SHP77 treated with DMSO at 0.1 percent for 48 hours (cell line): ENCODE measurements at places on chromosomes 16 and 17.

DNA sequence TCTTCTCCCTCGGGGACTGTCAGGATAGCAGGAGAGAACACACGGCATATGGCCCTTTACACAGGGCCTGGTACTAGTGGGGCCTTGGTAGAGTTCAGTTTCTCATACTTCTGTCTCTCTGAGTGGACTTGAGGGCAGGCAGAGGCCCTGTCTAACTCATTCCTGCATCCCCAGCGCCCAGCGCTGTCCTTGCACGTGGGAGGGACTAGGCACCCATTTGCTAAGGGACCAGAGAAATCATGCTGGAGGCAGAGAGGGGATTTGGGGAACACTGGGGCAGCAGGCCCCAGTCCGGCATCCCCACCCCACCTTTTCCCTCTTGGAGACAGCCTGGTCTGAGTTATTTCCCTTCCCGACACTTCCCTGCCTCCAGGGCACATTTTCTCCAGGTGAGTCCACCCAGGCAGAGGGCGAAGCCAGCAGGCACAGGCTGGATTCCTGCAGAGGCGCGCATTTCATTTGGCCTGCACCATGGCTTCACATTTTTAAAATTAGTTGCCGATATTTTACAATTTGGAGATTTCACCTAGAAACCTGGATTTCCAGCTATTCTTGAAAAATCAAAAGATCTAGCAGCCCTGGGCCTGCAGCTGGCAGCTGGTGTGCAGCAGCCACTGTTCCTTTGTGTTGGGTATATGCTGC lies 9.7 kb upstream of the NKD1 start:
- DNase-seq: no peak

DNA sequence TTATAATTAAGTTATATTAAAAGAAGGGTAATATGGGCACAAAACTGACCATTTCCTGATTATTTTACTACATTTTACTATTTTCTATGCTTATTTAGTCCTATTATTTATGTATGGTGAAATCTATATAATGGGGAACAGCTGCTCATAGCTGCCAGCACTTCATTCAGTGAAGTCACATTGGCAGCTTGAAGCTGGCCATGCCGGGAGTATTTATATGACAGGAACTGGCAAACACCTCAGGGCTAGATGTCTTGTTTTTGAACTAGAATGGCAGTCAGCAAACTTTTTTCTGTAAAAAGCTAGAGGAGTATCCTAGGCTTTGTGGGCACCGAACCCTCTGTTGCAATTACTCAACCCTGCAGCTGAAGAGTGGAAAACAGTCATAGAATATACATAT lies 104.1 kb downstream of the CDH13 start:
- no peak for DNase-seq

GRCh38 chr17:12691173-12691572 lies 25.5 kb downstream of the MYOCD start:
- no peak for DNase-seq

- DNase-seq: no peak
Observed at GRCh38 chr17:73470316-73470826, 158.6 kb upstream of the CDC42EP4 start.

- no peak for DNase-seq
Observed at GRCh38 chr16:89334461-89334860, 117.0 kb downstream of the ZNF778 start.

GRCh38 chr17:65707780-65708179 lies 146.3 kb upstream of the AXIN2 start:
- no peak for DNase-seq

DNA sequence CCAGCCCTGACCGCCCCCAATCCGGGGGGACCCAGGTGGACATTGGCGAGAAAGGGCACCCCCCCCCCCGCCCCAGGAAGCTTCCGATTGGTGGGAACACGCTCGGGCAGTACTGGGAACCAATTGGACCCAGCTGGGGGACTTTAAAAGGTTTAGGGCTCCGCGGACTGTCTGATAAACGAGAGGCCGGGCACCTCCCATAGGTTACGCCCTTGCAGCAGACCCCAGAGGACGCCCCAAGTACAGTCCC lies 245 bp downstream of the TMEM256 start:
- DNase-seq: peak; percentile 70

- DNase-seq: no peak
Observed at GRCh38 chr16:79587897-79588296, 12.6 kb downstream of the MAF start.

DNA sequence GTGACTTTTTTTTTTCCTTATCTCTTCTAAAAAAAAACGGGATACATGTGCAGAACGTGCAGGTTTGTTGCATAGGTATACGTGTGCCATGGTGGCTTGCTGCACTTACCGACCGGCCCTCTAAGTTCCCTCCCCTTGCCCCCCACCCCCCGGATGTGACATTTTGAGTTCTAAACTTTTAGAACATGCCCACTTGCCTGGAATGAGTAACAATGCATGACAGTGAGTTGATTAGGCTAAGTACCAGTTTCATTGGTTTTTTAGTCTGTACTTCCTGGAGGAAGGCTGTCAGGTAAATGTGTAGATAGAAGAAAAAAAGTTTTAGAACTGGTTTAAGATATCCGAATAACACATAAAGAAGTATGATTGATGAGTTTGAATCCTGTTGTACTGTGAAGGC lies 4.0 kb downstream of the BPTF start:
- DNase-seq: no peak

DNA sequence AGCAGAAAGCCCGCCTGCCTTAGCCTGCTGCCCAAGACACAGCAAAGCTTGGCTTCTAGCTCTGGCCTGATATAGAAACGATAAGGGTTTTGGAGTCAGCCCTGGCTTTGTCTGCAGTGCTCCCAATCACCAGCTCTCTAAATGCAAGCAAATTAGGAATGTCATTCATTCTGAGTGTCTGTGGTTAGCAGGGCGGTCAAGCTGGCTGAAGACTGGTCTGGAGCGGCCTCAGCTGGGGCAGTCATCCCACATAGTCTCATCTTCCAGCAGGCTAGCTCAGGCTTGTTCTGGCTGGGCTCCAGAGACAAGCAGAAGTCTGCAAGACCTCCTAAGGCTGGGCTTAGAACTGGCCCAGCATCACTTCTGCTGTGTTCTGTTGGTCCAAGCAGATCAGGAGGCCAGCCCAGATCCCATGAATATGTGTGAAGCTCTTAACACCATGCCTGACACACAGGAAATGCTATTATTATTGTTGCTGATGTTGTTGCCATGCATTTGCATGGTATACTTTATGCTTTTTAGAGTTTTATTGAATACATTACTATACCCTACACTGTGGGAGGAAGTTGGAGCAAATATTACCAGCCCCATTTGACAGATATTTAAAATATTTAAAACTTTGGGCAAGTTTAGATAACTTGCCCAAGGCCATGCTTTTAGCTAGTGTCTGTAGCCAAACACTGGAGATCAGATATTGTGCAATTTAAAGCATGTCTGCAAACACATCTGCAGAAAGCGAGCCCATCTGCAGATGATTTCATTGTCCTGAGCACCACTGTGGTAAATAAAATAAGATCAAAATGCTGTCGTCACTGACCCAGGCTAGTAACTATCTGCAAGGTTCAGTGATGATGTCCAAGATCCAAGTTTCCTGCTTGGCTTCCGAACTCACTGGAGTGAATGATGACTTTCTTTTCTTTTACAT lies 24.8 kb downstream of the TMC7 start:
- DNase-seq: no peak

DNA sequence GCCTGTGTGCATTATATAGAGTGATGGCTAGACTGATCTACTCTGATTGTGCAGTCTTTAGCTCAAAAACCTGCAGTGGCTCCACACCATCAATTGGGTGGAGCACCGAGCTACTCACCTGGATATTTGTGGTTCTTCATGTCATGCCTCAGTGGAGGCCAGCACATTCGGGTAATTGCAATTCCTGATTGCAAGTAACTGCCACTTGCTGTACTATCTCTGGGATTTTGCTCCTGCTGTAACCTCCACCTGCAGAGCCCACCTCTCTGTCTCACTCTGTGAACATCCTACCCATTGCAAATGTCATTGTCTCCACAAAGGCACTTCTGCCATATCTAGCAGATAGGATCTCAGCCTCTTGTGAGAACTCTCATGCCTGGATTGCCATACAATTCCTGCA lies 1.7 kb upstream of the CCL1 start:
- no peak for DNase-seq

- DNase-seq: no peak
Observed at GRCh38 chr16:82753821-82754220, 127.1 kb downstream of the CDH13 start.

DNA sequence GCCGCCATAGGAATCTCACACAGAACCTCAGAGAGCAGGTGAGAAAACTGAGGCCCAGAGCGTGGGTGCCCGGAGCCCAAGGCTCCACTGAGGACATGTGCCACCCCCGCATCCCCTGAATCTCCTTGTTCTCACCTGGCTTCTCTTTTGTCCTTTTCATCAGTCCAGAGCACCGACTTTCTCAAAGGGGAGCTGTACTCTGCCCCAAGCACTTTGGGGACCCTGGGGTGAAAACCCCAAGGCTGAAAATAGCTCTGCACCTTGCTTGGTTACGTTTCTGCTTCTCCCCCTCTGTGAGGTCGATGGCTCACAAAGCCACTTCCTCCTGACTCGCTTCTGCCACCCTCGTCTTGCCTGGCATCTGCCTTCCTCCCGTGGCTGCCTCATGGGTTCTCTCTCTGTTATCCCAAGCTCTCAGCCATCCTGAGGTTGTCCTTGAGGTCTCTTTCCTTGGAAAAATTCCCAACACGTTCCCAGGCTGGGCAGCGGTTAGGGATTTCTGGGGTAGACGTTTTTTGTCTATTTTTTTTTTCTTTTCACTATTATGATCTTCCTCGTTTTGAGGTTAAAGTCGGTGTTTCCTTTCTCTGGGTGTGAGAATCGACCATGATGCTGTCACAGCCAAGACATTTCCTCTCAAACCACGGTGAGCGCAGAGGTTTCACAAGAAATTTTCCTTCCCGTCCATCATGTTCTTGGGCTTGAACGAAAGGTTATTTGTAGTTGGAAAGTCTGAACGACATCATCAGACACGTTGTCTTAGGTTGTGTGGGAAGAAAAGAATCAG lies 37.2 kb downstream of the IRF8 start:
- no peak for DNase-seq

DNA sequence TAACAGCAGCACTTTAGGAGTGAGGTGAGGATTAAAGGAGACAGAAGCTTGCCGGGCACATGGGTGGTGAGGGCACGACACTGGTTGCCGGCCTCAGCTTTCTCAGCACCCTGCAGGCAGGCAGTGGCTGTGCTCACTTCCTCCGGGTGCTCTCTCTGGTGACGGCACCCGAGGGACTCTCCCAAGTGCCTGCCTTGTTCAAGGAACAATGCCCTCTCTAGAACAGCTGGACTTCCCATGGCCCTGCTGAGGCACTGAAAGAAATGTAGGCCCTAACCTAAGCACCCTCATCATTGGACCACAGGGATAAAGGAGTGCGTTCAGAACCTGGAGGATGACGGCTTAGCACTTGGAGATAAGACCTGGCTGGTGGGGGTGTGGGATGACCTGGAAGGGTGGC lies 72.7 kb downstream of the N4BP1 start:
- DNase-seq: no peak

DNA sequence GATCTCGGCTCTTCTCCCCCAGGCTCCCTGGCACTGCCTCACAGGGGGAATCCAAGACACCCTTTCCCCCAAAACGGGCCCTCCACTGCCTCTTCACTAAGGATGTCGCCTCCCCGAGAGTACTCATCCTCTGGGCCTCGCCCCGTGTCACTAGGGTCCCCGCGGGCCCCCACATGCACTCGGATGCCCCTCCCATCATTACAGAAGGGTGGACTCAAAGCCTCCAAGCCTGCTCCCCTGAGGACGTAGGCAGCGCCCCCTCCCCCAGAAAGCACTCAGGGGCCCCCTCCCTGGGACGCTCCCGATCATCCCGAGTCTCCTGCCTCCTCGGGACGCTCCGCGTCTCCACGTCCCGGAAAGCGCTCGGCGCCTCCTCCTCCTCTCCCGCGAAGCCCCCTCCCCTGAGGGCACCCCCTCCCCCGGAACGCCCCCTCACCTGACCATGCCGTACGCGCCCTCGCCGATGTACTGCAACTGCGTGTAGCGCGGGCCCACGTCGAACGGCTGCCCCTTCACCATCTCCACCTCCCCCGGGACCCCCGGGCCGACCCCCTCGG lies 338 bp downstream of the MAPK3 start:
- DNase-seq: no peak

GRCh38 chr17:901964-902363 lies 77.6 kb downstream of the NXN start:
- no peak for DNase-seq

DNA sequence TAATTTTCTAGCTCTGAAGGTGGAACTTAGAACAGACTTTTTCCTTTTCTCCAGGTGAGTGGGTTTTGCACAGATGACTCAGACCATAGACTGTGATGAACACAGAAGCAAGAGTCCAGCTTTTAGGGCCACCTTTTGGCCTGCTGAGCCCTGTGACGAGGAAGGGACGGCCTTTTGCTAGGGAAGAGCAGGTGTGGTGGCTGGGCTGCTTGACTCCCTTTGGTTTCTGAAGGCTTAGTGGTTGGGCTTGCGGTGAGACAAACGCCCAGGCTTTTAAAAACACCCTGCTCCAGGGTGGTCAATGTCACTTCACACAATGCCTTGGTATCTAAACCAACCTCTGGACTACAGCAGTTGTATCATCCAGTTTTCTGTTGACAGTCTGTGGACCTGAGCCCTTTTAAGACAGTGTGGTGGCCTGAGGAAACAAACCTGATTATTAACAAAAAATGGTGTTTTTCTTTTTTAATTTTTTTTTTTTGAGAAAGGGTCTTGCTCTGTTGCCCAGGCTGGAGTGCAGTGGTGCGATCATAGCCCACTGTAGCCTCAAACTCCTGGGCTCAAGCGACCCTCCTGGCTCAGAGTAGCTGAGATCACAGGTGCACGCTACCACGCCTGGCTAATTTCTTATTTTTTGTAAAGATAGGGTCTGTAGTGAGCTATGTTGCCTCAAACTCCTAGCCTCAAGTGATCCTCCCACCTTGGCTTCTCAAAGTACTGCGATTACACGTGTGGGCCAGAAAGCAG lies 134.0 kb downstream of the SNX29 start:
- no peak for DNase-seq

GRCh38 chr17:80277751-80278671 lies 17.4 kb downstream of the RNF213 start:
- no peak for DNase-seq

GRCh38 chr17:49021095-49021767 lies 24.0 kb downstream of the IGF2BP1 start:
- DNase-seq: no peak

DNA sequence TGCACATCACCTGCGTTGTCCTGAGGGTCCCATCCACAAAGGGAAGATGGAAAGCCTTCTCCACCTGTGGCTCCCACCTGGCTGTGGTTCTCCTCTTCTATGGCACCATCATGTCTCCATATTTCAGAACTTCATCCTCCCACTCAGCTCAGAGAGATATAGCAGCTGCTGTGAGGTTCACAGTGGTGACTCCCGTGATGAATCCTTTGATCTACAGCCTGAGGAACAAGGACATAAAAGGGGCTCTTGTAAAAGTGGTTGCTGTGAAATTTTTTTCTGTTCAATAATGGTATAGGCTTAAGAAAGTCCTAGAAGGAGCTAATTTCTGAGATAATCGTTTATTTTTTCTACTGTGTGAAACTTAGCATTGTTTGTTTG lies 18.7 kb downstream of the ZNF200 start:
- no peak for DNase-seq

- peak; percentile 36 for DNase-seq
Observed at GRCh38 chr17:55726440-55726839, 3.8 kb upstream of the TMEM100 start.

GRCh38 chr17:40063187-40063771 lies 514 bp downstream of the THRA start:
- no peak for DNase-seq
